ENCODE measurements at places on chromosomes 5 and 9.

DNA sequence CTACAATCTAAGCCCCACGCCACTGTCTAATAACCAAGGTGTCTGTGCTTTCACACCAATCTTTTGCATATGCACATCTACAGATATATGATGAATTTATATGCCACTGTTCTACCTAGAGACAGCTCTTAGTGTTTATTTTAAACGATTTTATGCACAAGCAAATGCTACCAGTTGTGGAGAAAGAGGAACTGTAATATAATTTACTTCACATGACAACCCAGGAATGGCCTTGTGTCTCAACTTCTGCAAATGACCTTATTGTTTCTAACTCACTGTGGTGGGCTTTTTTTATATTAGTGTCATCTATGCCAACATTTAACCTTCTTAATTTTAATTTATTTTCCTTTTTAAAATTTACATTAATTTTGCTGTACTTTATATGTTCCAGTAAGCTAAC is 531.1 kb upstream of the TLE4 start:
- DNase-seq, result no peak

- no peak for DNase-seq
These were observed 29.5 kb upstream of the SMAD5 start for GRCh38 chr5:136103118-136103517.

DNA sequence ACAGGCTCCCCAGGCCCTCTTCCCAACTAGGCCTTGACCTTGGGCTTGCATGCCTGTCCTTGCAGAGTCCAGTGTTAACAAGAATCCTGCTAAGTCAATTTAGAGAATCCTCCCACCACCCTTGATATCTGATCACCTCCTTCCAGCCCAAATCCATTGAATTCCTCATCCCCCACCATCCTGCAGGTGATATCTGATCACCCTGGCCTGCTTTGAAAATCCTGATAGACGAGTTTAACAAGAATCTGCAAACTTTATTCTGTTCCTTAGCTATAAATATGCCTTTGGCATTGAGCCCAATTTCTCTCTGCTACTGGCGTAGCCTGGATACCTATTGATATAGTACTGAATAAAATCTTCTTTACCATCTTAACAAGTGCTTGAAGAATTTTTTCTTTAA is 125.5 kb downstream of the DIRAS2 start:
- no peak for DNase-seq

DNA sequence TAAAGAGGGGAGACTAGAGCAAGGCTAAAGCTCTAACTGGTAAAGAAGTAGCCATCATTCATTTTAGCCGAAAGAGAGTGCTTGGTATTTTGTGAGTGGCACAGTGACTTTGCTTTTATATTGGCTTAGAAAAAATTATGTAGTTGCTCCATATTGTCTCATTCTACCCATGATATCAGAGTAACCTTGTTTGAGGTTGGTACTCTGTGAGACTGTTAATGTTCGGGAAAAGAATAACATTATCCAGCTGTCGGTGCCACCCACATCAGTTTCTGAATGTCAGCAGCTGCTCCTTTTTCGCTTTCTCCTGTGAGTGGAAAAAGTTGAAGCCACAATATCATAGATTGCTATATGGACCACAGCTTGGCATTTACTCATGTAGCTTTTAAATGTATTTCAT is 376.4 kb upstream of the KCNN2 start:
- no peak for DNase-seq

GRCh38 chr9:4324513-4324912 is 24.6 kb upstream of the GLIS3 start:
- DNase-seq, result no peak

DNA sequence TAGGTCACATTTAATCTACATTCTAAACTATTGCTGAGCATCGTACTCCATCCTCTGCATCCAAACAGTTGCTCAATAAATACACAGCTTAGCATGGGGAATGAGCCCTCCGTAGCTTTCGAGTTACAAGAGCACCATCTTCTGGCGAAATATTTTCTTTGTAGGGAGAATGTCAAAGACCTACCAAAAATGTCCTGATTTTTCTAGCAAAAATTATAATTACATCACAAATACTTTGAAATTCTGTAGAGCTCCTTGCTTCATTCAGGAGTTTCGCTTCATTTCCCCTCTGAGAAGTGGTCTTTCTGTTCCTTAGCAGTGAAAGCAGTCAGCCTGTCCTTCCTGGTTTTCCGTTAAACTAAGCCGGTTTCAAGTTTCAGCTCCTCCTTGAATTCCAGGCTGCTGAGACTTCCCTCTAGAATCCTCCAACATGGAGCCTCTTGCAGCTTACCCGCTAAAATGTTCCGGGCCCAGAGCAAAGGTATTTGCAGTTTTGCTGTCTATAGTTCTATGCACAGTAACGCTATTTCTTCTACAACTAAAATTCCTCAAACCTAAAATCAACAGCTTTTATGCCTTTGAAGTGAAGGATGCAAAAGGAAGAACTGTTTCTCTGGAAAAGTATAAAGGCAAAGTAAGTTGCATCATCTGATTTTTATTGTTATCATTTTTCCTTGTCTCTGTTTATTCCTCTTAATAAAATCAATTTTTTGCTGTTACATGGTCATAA is at the start of gene GPX8:
TSS of gene GPX8 (plus strand) at position 409 of the 730 bp plus-strand sequence. CDS start at position 431, 22 bp downstream.
- no peak for DNase-seq

DNA sequence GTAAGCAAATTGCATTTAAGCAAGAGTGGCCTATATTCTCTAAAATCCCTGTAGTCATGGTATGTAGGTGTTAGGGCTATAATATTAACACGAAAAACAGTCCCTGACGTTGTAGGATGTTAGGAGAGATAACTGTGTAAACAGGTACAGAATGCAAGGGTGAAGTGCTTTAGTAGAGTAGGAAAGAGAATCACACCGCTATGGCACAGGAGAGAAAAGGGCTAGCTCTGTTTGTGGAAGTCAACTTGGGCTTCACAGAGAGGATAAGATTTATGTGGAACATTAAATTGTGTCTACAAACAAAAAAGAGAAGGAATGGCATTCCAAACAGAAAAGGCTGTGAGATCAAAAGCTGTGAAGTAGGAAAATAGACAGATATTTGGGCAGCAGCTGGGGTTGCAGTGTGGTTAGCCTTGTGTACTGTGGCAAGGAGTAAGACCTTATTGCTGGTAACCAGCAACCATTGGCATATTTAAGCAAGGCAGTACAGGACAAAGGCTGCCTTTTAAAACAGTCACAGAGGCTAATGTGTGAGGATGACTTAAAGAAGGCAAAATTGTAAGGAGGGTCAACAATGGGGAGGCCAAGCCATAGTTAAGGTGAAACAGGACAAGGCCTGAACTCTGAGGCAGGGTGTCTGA is 337.5 kb upstream of the ADAMTSL1 start:
- no peak for DNase-seq

DNA sequence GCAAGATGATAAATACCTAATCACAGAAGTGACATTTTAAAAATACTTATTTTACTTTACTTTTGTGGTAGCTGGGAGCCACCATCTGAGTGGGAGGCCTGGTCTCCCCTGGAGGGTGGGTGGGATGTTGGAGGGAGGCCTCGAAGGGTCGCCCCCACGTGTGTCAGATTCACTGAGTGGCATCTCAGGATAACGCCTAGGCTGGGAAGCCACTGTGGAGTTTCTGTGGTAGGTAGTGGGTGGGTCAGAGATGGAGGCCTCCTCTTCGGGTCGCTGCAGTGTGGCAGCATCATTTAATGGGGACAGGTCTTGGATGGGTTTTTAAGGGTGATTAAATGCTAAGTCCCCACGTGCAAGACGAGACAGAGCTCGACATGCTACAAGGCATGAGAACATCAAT is 1154.8 kb upstream of the CDH18 start:
- no peak for DNase-seq

GRCh38 chr5:135179308-135179980 is 145.4 kb upstream of the PITX1 start:
- DNase-seq, result no peak

DNA sequence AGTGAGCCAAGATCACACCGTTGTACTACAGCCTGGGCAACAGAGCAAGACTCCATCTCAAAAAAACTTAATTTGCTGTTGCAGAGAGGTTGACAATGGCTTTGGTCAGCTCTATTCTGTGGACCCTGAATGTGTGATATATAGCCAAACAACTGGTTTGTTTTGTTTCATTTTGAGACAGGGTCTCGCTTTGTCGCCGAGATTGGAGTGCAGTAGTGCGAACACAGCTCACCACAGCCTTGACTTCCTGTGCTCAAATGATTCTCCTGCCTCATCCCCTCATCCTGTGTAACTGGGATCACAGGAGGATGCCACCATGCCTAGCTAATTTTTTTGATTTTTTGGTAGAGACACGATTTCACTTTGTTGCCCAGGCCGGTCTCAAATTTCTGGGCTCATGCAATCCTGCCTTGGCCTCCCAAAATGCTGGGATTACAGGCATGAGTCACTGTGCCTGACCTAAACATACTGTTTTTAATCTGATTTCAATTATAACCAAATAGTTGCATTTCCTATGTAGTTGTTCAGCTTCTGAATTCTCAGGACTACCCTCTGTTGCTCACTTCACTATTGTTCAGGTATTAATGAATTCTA is 9.8 kb downstream of the RNF183 start:
- no peak for DNase-seq

GRCh38 chr5:65394087-65394486 is 87.6 kb downstream of the ADAMTS6 start:
- no peak for DNase-seq

- DNase-seq, result no peak
These were observed 15.3 kb downstream of the LHX3 start for GRCh38 chr9:136189394-136190236.

GRCh38 chr9:81069038-81069795 is 620.1 kb downstream of the TLE1 start:
- DNase-seq, result no peak

- no peak for DNase-seq
These were observed 96.3 kb upstream of the MEF2C start for GRCh38 chr5:88979244-88979643.

- no peak for DNase-seq
These were observed 298.4 kb upstream of the PRDM9 start for GRCh38 chr5:23208959-23209431.

- no peak for DNase-seq
These were observed 28.8 kb upstream of the POMT1 start for GRCh38 chr9:131473891-131474290.

GRCh38 chr5:139809331-139809810 is 13.8 kb downstream of the PSD2 start:
- no peak for DNase-seq

Measured in hypothalamus (tissue), 51 donors.